ENCODE measurements at places on chromosomes 6 and 20. TPM values are rescaled to one million over a fixed set of nuclear protein-coding genes. Genes with fewer than 3 reads are reported as not detected.

Gene ZNF831
- 0.56 TPM for total RNA-seq

Gene MATN4
- total RNA-seq = not detected

Gene EFCAB8
- total RNA-seq = 1.1 TPM

Gene LPIN3
- total RNA-seq = 20.1 TPM

Gene DPM1
- total RNA-seq = 40.0 TPM

Gene SYCP2
- 2.1 TPM for total RNA-seq

Gene TRIM15
- not detected for total RNA-seq

Gene SLC32A1
- 3.4 TPM for total RNA-seq

- no peak for DNase-seq
Measured at GRCh38 chr20:64138276-64138815, 25.9 kb upstream of the MYT1 start.

GRCh38 chr6:81969814-81970213 is 217.3 kb upstream of the TENT5A start:
- no peak for DNase-seq

GRCh38 chr6:75101896-75102295 is 104.0 kb downstream of the COL12A1 start:
- DNase-seq = no peak

- no peak for DNase-seq
Measured at GRCh38 chr6:152091851-152092341, 284.4 kb downstream of the ESR1 start.

DNA sequence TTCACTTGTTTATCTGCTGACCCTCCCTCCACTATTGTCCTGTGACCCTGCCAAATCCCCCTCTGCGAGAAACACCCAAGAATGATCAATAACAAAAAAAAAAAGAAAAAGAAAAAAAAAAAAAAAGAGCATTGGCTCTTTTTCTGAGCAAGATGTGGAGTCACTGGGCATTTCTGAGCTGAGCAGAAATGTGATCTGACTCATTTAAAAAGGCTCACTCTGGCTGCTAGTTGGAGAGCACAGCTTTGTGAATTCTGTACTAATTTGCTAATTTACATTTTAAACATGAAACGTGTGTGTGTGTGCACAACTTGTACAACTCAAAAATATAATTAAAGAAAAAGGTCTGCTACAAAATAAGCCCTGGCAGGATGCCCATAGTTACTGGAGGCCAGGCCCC is 20.2 kb downstream of the SCML4 start:
- no peak for DNase-seq

- DNase-seq = peak; percentile 82
Measured at GRCh38 chr20:38633577-38634093, 32.0 kb downstream of the ARHGAP40 start.

- DNase-seq = no peak
Measured at GRCh38 chr6:127924440-127924839, 23.6 kb upstream of the THEMIS start.

GRCh38 chr6:94357381-94357980 is 938.1 kb upstream of the EPHA7 start:
- no peak for DNase-seq

DNA sequence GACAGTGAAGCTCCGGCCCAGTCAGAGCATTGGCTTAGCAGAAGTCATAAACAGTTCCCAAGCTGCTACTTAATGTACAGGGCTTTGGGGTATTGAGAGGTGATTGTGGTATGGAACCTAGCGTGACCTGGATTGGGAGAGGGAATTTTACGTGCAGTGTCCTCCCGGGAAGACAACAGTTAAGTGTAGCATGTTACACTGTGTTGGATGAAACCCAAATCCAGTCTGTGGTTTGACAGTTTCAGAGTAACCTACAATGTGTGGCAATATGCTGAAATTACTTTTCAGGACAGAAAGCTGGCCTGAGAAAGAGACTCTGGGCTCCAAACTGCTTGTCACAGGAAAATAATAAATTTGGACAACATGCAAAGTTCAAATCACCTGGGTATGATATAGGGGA is 28.1 kb upstream of the RALGAPA2 start:
- no peak for DNase-seq

- no peak for DNase-seq
Measured at GRCh38 chr6:43933148-43933885, 163.3 kb downstream of the VEGFA start.

GRCh38 chr20:63741676-63742380 is 2.3 kb downstream of the SLC2A4RG start:
- DNase-seq = no peak

- no peak for DNase-seq
Measured at GRCh38 chr20:38617011-38617829, 15.6 kb downstream of the ARHGAP40 start.

GRCh38 chr6:129672341-129672682 is 37.7 kb downstream of the ARHGAP18 start:
- DNase-seq = no peak

DNA sequence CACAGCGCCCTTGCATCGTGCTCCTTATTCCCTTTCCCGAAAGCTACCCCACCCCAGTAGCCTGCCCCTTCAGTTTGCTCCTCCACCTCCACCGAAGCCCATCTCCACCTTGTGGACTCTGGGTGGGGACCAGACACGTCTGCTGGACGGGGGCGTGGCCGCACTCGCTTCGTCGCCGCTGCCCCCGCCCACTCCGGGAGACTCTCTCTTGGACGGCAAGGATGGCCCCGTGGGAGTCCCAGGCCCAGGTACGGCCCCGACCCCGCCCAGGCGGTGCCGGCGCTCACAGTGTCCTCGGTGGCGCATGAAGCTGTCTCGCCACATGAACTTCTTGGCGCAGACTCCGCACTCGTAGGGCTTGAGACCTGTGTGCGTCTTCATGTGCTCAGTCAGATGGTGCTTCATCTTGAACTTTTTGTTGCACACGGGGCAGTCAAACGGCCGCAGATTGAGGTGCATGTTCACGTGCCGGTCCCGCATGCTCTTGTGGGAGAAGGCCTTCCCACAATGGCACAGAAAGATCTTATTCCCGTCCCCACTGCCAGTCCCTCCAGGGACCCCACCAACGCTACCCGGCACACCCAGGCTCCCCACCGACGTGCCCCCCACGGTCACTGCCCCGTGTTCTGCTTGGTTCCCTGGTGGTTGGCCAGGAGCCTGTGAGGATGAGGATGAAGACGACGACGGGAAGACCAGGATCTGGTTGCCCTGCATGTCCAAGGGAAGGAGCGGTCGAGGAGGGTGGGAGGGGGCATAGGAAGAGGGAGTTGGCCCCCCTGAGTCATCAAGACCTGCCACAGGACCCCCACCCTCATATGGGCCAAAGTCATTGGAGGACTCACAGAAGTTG is 1.3 kb upstream of the TAPBP start:
- DNase-seq = peak; percentile 28

DNA sequence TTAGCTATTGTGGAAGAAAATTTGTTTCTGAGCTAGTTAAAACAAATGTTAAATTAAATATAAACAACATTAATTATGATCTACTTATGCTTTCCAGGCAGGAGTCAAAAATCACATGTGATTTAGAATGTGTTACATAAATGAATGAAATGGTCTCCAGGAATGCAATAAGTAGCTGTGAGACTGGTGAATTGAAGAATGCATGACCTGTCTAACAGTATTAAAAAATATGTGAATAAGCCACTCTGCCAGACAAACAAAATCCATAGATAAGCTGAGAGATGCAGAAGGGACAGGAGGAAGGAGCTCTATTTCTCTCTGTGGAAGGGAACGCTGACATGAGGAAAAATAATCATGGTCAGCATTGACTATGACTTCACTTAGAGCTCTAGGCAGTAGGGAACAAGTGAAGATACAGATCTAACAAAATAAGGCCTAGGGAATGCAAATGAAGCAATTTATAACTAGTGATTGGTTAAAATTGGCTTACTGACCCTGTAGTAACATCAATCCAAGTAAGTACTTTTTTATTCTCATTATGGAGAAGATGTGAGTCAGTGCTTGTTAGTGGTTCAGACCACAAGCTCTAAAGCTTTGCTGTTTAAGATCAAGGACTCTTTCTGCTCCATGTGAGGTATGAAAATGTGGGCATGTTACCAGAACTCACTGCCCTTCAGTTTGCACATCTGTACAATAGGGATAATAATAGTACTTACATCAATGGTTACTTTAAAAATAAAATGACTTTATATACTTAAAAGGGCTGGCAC is 432.6 kb downstream of the MMUT start:
- no peak for DNase-seq

GRCh38 chr6:19552076-19552475 is 285.1 kb upstream of the ID4 start:
- no peak for DNase-seq

DNA sequence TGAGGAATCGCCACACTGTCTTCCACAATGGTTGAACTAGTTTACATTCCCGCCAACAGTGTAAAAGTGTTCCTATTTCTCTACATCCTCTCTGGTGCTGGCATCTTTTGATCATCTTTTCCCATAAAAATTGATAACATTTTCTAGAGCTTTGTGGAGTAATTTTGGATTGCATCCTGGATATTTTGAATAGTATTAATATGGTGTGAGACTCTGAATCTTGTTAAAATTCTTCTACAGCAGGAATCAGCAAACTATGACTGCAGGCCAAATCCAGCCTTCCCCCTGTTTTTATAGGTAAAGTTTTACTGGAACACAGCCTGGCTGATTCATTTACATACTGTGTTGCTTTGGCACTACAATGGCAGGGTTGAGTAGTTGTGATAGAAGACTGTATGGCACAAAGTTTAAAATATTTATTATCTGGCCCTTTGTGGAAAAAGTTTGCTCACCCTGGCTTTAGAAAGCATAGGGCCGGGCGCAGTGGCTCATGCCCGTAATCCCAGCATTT is 15.0 kb upstream of the RNF8 start:
- DNase-seq = no peak

DNA sequence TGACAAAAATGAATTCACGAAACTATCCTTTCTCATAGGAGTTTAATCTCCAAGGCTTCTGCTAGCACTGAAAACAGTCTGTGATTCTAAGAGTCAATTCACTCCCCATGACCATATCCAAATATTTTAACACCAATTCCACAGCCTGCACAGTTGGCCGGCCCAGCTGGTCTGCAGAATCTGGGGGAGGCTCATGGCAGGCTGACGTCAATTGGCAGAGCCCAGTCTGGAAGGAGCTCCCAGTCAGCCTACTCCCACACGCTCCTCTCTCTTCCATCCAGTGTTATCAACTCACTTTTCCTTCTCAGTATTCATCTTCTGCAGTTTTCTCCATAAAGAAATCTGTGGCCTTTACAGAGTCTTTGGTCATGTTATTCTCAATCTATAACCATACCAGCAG is 111.0 kb downstream of the TBXT start:
- DNase-seq = no peak

DNA sequence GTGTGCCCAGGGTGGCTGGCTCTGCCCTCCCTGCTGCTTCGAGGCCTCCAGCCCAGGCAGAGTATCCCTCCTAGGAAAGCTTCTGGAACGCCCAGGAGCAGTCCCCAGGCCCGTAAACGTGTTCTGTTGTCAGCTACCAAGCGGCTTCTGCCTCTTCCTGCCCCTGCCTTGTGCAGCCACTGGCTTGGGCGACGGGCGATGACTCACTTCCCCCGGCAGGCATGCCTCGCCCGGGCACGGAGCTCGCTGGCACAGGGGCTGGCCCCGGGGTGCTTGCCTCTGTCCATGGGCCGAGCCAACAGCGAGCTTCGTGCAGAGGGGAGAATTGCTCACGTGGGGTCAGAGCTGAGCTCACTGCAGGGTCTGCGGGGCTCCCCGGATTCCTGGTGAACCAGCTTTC is 86.7 kb upstream of the THBS2 start:
- DNase-seq = no peak

DNA sequence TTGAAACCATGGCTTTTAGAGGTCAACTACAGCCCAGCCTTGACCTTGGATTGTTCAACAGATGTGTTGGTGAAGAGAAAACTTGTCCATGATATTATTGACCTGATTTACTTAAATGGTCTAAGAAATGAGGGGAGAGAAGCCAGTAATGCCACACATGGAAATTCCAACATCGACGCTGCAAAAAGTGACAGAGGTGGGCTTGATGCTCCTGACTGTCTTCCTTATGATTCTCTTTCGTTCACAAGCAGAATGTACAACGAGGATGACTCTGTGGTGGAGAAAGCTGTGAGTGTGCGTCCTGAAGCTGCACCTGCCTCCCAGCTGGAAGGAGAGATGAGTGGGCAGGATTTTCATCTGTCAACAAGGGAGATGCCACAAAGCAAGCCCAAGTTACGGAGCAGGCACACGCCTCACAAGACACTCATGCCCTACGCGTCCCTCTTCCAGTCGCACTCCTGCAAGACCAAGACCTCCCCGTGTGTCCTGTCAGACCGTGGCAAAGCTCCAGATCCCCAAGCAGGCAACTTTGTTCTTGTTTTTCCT is 16.2 kb downstream of the TTLL2 start:
- DNase-seq = no peak

GRCh38 chr6:106247733-106248132 is 77.8 kb downstream of the ATG5 start:
- DNase-seq = no peak

GRCh38 chr6:117449549-117450439 is 24.1 kb upstream of the ROS1 start:
- DNase-seq = peak; percentile 56

DNA sequence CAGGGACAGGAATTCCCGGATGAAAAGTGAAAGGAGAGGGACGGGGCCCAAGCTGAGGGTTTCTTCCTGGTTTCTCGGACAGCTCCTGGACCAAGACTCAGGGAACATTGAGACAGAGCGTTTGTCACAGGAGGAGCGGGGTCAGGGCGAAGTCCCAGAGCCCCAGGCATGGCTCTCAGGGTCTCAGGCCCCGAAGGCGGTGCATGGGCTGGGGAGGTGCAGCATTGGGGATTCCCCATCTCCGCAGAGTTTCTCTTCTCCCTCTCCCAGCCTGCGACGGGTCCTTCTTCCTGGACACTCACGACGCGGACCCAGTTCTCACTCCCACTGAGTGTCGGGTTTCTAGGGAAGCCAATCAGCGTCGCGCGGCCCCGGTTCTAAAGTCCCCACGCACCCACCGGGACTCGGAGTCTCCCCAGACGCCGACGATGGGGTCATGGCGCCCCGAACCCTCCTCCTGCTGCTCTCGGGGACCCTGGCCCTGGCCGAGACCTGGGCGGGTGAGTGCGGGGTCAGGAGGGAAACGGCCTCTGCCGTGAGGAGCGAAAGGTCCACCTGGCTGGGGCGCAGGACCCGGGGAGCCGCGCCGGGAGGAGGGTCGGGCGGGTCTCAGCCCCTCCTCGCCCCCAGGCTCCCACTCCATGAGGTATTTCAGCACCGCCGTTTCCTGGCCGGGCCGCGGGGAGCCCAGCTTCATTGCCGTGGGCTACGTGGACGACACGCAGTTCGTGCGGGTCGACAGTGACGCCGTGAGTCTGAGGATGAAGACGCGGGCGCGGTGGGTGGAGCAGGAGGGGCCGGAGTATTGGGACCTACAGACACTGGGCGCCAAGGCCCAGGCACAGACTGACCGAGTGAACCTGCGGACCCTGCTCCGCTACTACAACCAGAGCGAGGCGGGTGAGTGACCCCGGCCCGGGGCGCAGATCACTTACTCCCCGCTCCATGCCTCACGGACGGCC is 54.6 kb upstream of the POLR1H start:
- peak; percentile 9 for DNase-seq

GRCh38 chr6:67248077-67248476 is 1387.0 kb upstream of the ADGRB3 start:
- DNase-seq = no peak

DNA sequence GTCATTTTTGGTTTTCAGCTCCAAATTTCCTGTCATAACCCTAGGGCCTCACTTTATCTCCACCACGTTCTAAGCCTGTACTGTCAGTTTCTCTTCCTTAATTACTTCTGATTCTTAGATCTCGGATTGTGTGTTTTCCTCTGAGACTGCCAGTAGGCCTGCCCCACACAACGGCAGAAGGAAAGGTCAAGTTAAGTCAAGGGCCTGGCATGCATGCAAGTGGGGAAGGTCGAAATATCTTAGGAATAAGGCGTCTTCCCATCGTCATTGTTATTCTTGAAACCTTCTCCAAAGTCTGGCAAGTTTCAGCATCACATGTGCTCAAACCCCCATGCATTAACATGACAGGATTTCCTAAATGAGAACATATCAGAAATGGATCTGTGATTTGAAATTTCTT is 203.5 kb upstream of the TSHZ2 start:
- no peak for DNase-seq
